ENCODE measurements at places on chromosomes 12 and 14.
A peak's percentile ranks its signal among the peaks of the same experiment; 100 is the strongest.

GRCh38 chr14:81276073-81277069 lies 55.6 kb upstream of the GTF2A1 start:
- DNase-seq, result no peak

DNA sequence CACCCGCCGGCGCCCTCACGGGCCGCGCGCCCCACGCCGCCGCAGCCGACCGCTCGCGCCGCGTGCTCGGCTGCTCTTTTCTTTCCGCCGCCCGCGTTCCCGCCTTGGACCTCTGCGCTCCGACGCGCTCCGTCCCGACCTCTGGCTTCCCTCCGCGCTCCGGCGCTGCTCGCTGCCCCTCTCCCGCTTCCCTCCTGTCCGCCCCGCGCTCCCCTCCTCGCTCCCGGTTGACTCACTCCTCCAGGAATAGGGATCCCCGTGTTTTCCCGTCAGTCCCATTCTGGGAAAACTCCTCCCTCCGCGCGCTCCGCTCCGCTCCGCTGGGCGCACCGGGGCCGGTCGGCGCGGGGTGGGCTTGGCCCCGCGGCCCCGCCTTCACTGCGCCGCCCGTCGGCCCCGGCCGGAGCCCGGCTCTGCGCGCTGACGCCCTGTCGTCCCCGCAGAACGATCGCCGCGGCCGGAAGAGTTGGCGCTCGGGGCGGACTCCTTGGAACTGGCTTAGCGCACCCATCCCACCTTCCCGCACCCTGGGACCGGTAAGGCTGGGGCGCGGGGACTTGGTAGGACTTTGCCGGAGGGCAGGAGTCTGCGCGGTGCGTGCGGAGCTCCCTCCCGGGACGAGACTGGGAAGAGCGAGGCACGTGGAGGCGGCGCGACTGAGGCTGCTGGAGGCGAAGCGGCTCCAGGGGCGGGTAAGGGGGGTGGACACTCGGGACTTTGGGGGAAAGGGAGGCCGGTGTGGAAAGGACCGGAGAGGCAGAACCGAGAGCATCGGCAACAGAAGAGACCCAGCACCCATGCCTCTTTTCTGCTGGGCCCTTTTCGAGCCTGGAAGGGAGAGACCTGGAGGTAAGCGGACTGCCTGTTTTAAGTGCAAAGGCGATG lies 550 bp downstream of the TEAD4 start:
- DNase-seq, result no peak

GRCh38 chr12:124709722-124710687 lies 142.6 kb upstream of the NCOR2 start:
- no peak for DNase-seq

DNA sequence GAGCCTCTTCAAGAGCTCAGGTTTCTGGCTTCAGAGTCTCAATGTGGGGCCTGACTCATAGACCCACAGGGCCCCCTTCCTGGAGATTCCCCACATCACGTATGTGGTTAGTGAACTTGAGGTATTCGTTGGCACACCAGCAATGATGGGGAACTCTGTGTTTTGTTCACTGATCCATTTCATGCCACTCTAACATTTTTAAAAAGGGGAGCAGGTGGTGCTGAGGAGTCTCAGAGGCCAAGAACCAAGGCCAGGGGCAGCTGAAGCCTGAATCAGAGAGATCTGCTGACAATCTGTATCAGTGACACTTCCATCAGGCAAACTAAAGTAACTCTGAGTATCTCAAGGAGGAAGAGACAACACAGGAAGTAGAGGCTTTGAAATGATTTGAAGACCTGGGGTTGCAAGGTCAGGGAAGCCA lies 323.4 kb downstream of the VRK1 start:
- DNase-seq, result peak; percentile 36

GRCh38 chr12:94074216-94074979 lies 74.0 kb upstream of the PLXNC1 start:
- DNase-seq, result no peak

DNA sequence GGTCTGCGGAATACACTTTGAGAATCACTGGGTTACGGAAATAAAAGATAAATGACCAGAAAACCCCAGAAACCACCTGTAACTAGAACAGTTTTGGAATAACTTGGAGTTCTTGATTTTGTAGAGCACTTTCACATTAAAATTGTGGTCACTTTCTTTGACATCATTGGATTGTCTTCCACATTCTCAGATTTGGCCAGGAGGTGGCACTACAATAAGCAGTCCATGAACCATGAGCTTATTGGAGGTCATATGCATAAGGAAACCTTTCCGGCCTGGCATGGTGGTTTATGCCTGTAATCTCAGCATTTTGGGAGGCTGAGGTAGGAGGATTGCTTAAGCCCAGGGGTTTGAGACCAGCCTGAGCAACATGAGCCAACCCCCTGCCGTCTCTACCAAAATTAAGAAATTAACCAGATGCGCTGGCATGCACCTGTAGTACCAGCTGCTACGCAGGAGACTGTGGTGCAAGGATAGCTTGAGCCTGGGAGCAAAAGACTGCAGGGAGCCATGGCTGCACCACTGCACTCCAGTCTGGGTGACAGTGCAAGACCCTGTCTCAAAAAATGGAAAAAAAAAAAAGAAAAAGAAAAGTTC lies 107.7 kb upstream of the CAND1 start:
- DNase-seq, result peak; percentile 8

GRCh38 chr12:126993898-126994297 lies 1273.1 kb upstream of the TMEM132C start:
- no peak for DNase-seq

DNA sequence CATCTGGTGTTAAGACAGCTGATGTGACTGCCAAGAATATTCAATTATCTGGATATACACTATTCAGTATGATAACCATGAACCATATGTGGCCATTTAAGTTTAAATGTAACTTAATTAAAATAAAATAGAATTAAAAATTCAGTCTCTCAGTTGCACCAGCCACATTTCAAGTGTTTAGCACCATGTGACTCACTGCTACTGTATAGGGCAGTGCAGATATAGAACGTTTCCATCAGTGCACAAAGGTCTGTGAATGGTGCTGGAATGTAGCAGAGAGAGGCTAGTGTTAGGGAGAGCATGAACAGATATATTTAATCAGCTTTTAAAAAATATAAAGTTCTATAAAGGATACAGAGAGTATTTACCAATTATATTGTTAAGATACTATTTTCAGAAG lies 28.7 kb downstream of the ARID4A start:
- no peak for DNase-seq

DNA sequence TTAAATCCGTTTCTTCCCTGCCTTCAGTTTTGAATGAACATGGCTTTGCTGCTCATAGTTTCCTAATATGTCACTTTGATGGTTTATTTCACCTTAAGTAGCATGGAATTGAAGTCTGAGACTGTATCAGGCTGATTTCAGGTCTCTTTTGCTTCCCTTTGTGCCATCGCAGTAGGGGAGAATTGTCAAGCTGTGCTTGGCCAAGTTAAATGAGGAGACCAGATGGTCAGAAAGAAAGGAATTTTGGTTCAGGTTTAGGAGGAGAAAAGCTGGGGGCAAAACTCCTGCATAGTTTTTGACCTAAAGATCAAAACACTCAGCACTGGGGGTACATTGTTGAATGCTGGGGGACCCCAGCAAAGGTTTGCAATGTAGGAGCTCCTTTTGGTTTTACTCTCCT lies 398.4 kb downstream of the NUAK1 start:
- no peak for DNase-seq

DNA sequence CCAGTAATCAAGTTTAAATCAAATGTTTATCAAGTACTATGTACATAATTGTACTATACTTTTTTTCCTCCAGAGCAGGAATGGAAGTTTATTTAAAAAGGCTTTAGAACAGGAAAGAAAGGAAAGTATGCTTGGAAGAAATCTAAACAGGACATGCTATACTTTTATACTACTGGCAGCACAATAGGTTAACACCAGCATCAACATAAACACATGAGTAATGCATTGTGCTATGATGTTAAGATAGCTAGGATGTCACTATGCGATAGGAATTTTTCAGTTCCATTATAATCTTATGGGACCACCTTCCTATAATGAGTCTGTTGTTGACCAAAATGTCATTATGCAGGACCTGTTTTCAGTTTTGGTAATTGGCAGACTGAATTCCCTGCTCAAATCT lies 41.5 kb upstream of the ANKS1B start:
- DNase-seq, result no peak

DNA sequence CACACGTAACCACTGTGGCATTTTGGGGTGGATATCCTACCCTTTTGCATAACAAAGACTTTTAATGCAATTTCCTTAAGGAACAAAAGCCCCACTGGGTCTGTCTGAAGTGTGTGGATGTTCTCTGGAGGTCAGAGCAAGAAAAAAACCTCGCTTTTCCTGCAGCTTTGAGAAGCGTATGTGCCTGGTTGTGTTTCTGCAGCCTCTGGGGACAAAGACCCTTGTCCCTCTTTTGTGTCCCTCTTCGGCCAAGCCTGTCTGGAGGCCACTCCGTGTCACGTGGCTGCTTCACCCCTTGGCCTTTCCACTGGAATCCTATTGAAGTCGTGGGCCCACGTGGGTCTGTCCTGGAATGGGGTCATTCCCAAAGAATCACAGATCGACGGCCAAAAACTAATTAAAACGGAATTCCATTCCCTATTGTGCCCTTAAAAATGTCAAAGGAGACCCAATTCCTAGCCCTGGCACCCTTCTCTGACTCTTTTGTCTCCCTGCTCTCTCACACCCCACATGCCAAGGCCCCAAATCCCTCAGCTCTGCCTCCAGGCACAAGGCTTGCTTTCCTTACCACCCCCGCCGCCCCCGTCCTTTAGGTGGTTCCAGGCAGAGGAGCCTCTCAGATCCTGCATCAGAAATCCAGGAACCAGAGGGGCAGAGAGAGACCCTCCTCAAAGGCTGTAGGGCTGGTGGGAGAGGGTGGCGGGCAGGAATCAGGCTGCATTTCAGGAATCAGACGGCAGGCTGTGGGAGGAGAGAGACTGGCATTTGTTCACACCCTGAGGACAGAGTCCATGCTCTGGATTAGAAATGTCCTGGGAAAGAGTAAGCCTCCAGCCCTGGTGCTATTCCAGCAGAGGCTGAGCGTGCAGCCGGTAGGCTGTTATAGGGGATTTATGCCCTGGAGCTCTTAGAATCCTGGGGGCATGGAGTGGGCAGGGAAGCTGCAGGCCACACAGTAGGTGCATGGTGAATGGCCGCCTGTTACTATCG lies 12.6 kb upstream of the CYP46A1 start:
- DNase-seq, result no peak

DNA sequence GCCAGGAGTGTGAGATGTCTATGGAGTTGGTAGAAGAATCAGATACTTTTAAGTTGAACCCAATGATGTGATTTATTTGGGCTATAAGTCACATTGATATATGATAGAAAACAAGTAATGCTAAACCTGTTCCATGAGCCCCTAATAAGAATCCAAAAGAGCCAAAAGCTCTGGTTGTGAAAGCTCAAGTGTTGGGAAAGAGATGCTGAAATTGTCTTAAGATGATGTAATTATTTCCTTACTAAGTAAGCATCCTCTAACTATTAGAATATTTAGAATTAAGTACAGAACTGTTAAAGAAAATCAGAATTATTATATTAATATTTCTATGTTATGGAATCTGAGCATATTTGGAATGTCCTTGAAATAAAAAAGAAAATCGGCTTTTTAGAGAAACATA lies 17.6 kb upstream of the SLC2A13 start:
- DNase-seq, result no peak

DNA sequence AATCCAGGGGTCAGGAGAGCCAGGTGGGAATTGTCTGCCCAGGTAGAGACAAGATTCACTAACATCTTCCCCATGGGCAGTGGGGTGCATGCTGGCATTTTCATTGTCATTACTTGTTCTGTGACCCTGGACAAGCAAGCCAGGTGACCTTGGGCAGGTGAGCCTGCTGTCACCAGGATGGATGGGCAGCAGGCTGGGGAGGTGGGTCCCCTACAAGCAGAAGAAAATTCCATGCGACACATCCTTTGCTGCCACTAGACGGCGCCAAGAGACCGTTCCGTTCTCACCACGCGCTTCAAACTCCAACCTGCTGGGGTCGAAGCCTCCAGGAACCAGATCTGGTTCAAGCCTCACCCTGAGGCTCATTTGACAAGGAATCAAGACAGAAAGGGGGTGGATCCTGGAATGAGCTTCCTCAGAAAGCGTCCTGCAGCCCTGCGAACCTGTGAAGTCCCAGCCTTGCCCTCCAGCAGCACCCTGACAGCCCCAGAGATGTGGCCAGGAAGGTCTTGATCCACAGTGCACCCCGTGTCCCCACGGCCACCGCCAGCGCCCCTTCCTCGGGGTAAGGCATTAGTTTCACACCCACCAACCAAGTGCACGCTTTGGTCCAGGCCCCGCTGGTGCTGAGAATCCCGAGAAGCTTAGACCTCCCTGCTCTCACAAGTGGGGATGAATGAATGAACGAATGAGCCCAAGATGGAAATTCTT lies 3.2 kb upstream of the DYNC1H1 start:
- DNase-seq, result peak; percentile 60

DNA sequence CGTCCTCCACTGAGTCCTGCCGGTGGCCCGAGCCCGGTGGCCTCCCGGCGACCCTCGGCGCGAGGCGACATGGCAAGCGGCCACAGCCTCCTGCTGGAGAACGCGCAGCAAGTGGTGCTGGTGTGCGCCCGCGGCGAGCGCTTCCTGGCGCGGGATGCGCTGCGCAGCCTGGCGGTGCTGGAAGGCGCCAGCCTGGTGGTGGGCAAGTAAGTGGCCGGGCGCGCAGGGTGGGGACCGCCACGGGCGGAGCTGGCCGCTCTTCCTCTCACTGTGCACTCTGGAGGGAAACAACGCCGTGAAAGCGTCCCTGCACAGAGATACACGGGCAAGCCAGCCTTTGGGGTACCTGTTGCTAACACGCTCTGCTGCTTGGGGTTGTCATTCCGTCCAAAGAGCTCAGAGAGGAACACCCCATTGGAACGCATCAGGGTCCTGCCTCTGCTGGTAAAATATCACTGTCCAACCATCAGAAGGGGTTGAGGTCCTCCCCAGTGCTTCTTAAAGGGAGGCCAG lies at the start of gene AMDHD1:
AMDHD1 (plus strand) TSS at position 2 of the 513 bp plus-strand sequence; CDS start at position 70, 68 bp downstream.
- peak; percentile 54 for DNase-seq

DNA sequence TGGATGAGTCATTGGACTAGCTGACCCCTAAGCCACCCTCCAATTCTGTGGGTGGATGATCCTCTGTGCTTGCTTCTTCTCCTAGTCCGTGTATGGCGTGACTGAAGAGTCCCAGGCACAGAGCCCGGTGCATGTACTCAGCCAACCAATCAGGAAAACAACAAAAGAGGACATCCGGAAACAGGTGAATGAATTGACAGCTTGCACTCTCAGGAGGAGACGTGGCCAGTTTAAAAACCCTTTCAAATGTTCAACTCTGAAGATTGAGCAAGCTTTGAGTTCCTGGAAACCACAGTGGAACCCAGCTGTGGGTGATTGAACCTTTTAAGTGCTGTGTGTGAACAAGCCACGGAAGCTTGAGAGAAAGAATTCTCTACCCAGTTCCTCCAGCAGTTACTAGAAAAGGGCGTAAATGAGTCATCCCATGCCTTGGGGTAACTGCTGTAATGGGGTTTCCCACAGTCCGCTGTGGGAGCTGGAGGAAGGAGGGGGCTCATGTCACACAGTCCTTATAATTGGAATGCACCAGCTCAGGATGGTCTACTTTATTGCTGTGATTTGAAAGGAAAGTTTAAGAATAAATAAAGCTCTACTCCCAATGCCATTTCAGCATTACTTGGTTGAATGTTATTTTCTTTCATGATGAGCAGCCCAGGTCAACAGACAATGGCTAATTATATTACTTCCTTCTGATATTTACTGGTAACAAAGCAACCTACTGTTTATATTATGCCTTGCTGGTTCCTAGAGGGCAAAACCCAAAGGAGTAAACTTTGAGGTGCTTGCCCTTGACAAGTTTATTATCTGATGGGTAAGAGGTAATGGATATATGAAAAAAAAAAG lies 417.0 kb downstream of the DPF3 start:
- DNase-seq, result peak; percentile 44

GRCh38 chr12:120125792-120126634 lies 9.5 kb upstream of the RAB35 start:
- no peak for DNase-seq

GRCh38 chr14:61196792-61197191 lies 84.3 kb downstream of the TMEM30B start:
- no peak for DNase-seq

Measured in stimulated activated CD4-positive, alpha-beta T cell treated with anti-CD3 and anti-CD28 coated beads, TNF-alpha, amount 100 ng/mL, for 4 hours (primary cell).